ENCODE measurements at places on chromosomes 1 and 21. TPM values are rescaled to one million over a fixed set of nuclear protein-coding genes. Genes with fewer than 3 reads are reported as not detected.

Gene KRTAP11-1
- not detected for total RNA-seq

Gene CYYR1
- total RNA-seq, result 20.9 TPM

Gene WNT4
- total RNA-seq, result not detected

Gene VANGL1
- 8.6 TPM for total RNA-seq

Gene DCAF6
- 198 TPM for total RNA-seq

Gene MTARC2
- 30.1 TPM for total RNA-seq

Gene CFAP141
- 1.1 TPM for total RNA-seq

Gene MROH9
- total RNA-seq, result not detected

Gene TLCD4
- 61.5 TPM for total RNA-seq

Gene RBP7
- total RNA-seq, result 21.5 TPM

Gene TBX19
- 0.37 TPM for total RNA-seq

Gene DCLRE1B
- total RNA-seq, result 1.5 TPM

Gene RNF11
- 109 TPM for total RNA-seq

Gene TP73
- total RNA-seq, result 0.15 TPM

Gene SLC35A3
- total RNA-seq, result 7.9 TPM

Gene OR2T33
- not detected for total RNA-seq

Gene PEX11B
- 20.4 TPM for total RNA-seq

Gene PLA2G2F
- total RNA-seq, result not detected

Gene MLLT11
- 7.3 TPM for total RNA-seq

Gene RNU1-4
- total RNA-seq, result 2,262 TPM

Gene TAL1
- total RNA-seq, result 4.4 TPM

Gene COL8A2
- total RNA-seq, result 0.62 TPM

Gene LCA5L
- 0.21 TPM for total RNA-seq

Gene TINAGL1
- total RNA-seq, result 195 TPM

Gene PGLYRP4
- not detected for total RNA-seq

Gene C1orf56
- total RNA-seq, result 7.3 TPM

Gene OR10T2
- not detected for total RNA-seq

Gene ADORA3
- total RNA-seq, result 1.9 TPM

Gene CYP4A11
- total RNA-seq, result not detected

Gene OR2L8
- total RNA-seq, result not detected

Gene OR10J1
- total RNA-seq, result not detected

Gene MAB21L3
- total RNA-seq, result not detected

Gene CFHR4
- total RNA-seq, result not detected

Gene PBX1
- 62.6 TPM for total RNA-seq

Gene PPOX
- total RNA-seq, result 12.2 TPM

Gene TFF3
- 0.90 TPM for total RNA-seq

Gene GPR37L1
- total RNA-seq, result not detected

Gene C1orf94
- not detected for total RNA-seq

Gene FGR
- total RNA-seq, result 3.9 TPM

Gene LCE1C
- not detected for total RNA-seq

Gene SAMD13
- total RNA-seq, result 1.4 TPM

Gene FAM72B
- 0.38 TPM for total RNA-seq

Gene SH2D1B
- total RNA-seq, result 0.15 TPM

Gene RPAP2
- 21.4 TPM for total RNA-seq

Gene HPCA
- total RNA-seq, result not detected

Gene HTR1D
- not detected for total RNA-seq

Gene ADGRL4
- total RNA-seq, result 12.4 TPM

Gene TAS1R3
- 0.42 TPM for total RNA-seq

Gene AIRE
- not detected for total RNA-seq

Gene TFF2
- total RNA-seq, result not detected

Gene FAM3B
- total RNA-seq, result not detected

Gene CCDC190
- 0.39 TPM for total RNA-seq

Gene PGLYRP3
- not detected for total RNA-seq

Gene RPS27
- 706 TPM for total RNA-seq

Gene CHAF1B
- 0.43 TPM for total RNA-seq

Gene AQP10
- 0.48 TPM for total RNA-seq
